Liver (tissue), 10 donors: ENCODE measurements at places on chromosomes 7 and 10. TPM values are rescaled to one million over a fixed set of nuclear protein-coding genes. Genes with fewer than 3 reads are reported as not detected.

The NEUROG3 gene
- not detected for total RNA-seq

DNA sequence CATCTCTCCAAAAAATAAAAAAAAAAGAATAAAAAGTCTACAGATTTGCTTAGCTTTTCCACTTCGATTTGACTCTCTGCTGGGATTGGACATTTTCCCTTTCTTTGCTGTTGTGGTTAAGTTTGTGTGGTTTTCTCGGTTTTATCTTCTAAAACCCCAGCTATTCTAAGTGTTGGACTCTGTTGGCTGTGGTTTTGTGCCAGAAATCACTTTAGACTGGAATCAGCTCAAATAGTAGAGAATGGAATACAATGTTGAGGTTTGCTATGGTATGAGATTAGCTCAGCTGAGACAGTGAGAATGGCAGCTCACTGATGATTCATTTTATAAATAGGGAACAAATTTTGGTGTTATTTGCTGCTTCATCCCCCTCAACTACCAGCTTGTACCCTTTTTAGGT, 116.0 kb downstream of the BUB3 start:
- DNase-seq, result no peak

- no peak for DNase-seq
These were observed 5.2 kb upstream of the MOGAT3 start for GRCh38 chr7:101205901-101206664.

The LRRC72 gene
- total RNA-seq, result not detected

The MUC12 gene
- total RNA-seq, result not detected

DNA sequence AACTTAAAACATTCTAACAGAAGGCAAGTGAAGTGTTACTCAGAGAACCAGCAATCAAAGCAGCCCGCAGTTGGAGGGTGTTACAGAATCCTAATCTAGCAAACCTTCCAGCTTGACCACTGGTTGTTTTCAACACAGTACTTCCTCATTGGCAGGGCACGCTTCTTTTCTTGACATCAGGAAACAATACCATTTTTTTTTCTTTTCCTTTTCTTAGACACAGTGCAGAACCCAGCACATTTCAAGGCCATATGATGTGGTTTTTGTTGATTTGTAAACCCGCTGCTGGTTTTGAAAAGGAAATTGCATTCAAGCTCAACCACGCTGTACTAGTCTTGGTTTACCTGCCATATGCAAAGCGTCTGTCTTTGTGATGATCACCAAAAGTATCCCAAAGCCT, 33.4 kb downstream of the RHOBTB1 start:
- no peak for DNase-seq

DNA sequence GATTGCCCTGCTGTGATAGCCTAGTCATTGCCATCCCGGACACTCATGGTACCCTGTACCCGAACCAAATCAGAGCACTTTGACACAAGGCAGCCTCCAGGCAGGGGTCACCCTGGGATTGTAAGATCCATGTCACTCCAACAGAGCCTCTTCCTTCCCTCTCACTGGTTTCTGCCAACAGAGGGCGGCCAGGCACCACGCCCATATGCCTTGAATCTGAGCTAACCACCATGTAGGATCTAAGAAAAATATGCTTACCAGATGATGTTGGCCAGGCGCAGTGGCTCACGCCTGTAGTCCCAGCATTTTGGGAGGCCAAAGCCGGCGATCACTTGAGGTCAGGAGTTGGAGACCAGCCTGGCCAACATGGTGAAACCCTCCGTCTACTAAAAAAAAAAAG, 389.2 kb upstream of the KLF6 start:
- no peak for DNase-seq

DNA sequence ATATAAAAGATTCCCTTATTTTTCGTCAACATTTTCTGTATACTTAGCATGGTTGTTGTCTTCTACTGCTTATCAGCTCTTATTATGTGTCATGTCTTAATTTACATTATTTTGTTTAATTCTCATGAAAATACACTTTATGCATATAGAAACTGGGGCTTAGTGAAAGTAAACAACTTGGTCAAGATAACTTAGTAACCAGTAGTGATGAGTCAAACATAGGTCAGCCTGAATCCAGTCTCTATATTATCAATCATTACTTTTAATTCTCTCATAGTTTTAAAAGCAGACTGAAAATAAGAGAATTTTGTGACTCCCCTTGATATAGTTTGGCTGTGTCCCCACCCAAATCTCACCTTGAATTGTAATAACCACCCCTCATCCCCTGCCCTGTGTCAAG, 119.6 kb upstream of the TPK1 start:
- no peak for DNase-seq

DNA sequence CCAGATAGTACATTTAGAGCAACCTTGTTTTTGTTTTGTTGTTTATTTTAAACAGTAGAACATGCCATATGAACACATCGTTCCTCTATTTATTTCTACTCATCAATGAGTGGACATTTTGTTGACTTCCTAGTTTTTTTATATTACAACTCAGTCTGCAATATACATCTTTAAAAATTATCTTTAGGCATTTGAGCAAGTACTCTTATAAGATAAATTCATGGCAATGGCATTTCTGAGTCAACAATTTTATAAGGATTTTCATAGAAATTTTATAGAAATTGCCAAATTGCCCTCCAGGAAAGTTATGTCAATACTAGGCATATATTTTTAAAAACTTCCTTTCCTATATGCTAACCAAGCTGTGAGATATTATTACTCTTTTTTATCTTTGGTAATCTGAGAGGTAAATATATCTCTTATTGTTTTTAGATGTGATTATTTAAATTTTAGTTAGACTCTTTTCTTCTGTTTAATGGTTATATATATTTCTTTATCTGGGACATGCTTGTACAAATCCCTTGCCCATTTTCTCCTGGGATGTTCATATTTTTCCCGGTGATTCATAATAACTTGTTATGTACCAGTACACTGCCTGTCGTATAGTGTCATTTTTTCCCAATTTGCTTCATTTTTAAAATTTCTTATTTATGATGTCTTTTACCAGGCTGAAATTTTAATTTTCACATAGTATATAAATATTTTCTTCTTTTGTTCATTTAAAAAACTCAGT, 50.5 kb downstream of the FZD1 start:
- DNase-seq, result no peak

- no peak for DNase-seq
These were observed 43.9 kb downstream of the HBP1 start for GRCh38 chr7:107212725-107213124.

- DNase-seq, result peak; percentile 43
These were observed 95.8 kb downstream of the HIP1 start for GRCh38 chr7:75642810-75643486.
